ENCODE measurements at places on chromosomes 6 and 20. TPM values are rescaled to one million over a fixed set of nuclear protein-coding genes. Genes with fewer than 3 reads are reported as not detected.

Gene EPHA7
- total RNA-seq: 12.4 TPM

Gene PDYN
- total RNA-seq: not detected

DNA sequence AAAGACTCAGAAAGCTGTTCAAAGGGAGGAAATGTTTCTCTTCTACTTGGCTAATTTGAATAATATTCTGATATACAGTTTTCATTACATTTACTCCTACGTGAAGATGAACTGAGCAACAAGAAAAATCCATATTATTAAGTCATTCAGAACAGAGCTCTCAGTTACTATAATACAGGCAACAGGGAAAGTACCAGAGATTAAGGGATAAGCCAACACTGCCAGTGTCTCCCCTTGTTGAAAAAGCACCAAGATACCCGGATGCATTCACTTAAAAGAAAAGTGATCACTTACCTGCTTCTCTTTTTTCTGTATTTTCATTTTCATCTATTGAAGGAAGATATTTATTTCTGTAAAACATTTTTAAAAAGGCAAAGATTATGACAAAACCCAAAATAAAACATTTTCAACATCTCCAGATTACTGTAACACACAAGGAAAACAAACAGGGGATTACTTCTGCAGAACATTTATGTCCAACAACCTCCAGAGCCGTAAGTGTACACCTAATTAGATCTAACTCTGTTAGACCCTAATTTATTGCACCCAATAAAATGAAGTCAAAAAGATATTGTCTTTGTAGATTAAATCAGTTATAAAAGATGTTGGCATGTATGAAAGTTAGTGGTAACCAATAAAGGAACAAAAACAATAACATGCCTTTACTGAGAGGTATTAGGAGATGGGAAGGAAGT is 67.0 kb downstream of the CHD6 start:
- DNase-seq: no peak

DNA sequence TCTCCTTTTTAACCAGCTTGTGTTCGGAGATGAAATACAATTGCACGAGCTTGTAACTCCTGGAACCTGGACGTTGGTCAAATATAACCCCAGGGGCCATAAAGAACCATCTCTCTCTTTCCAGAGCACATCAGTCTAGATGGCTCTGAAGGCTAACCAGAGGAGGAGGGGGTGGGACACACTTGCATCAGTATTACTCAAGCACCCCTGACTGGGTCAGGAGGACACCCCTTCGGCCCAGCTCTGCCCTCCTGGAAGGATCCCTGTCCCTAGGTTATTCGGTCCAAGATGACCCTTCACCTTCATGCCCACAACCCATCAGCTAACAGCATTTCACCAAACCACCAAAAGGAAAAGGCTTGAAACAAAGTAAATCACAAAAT is 67.1 kb downstream of the FYN start:
- no peak for DNase-seq

DNA sequence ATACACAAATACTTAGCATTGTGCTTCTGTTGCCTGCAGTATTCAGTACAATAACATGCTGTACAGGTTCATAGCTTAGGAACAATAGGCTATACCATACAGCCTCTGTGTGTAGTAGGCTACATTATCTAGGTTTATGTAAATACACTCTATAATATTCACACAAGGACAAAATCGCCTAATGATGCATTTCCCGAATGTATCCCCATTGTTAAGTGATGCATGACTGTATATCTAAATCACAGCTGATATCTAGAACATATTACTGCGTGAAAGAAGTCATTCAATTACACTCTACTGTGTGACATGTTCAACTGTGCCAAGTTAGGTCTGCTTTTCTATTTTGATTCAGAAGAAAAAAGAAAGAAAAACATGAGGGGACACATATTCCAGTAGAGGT is 633.5 kb downstream of the RFPL4B start:
- no peak for DNase-seq

Data from mesothelial cell of epicardium (in vitro differentiated cells).